Colonic mucosa (tissue), 4 donors: ENCODE measurements at places on chromosomes 12 and 14. TPM values are rescaled to one million over a fixed set of nuclear protein-coding genes. Genes with fewer than 3 reads are reported as not detected.

Gene SLC10A1
- not detected for total RNA-seq

Gene SDR9C7
- total RNA-seq: not detected

Gene LMO3
- total RNA-seq: 8.1 TPM

GRCh38 chr12:108129017-108129812, at the start of gene WSCD2:
Gene WSCD2, plus strand, starts transcription at chr12:108129288. Its CDS starts 66,545 bp downstream, at chr12:108195833.
- DNase-seq: no peak

DNA sequence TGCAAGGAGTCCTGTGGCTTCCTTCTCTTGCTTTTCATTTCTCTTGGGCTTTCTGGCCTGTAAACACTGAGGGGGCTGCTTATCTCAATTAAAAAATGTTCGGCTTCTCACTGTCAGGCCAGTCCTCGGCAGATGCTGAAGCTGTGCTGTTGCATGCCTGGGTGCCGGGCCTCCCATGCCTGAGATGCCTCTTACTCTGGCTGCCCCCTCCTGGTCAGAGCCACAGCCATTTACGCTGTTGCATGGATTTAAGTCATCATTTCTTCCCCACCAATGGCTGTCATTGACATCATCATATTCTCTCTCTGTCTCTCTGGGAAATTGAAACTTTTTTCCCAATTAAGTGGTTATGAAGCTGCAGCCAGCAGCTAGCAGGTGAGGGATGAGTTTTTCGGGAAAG, 53.7 kb downstream of the FOXN4 start:
- no peak for DNase-seq

DNA sequence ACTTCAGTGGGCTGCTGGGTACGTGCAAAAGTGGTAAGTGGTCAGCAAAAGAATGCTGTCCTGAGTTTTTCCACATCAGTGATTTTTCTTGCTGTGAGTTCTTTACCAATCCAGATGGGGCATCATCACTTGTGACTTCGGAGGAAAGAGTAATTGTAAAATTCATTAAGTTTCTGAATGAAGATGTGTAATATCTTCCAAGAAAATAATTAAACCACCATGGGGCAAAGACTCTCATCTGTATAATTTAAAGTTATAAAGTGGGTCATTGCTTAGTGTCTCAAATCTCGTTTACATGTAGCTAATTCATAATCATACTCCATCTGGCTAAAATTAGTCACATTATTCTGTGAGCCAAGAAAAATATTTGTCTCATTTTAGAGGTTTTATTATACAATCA, 10.8 kb upstream of the MED6 start:
- DNase-seq: no peak

DNA sequence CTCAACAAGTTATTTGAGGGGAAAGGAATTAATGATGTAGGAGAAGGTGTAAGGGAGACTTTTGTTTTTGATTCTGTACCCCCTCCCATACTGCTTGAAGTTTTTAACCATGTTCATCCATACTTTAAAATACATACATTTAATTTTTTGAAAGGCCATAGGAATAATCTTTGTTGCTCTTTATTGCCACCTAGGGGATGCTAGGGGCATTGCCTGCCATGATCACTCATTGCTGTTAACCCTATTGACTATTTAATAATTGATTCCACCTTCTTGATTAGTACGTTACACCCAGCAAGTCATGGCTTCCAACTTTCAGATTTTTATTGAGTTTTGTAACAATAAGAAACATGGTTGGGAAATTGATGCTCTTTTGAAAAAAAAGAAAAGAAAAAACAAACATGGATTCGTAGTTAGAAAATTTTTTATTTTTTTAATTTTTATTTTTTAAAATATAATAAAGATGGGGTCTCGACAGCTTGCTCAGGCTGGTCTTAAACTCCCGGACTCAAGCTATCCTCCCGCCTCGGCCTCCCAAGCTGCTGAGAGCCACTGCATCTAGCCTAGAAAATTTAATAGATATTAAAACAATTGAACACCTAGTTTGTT, 8.5 kb upstream of the PRKAB1 start:
- peak; percentile 43 for DNase-seq

Gene CSAD
- 9.1 TPM for total RNA-seq

GRCh38 chr14:85233756-85234155, 296.2 kb upstream of the FLRT2 start:
- DNase-seq: no peak

GRCh38 chr12:55720071-55720564, at the start of gene RDH5:
Gene RDH5, plus strand, starts transcription at chr12:55720393. Its CDS starts 792 bp downstream, at chr12:55721185.
- peak; percentile 92 for DNase-seq

DNA sequence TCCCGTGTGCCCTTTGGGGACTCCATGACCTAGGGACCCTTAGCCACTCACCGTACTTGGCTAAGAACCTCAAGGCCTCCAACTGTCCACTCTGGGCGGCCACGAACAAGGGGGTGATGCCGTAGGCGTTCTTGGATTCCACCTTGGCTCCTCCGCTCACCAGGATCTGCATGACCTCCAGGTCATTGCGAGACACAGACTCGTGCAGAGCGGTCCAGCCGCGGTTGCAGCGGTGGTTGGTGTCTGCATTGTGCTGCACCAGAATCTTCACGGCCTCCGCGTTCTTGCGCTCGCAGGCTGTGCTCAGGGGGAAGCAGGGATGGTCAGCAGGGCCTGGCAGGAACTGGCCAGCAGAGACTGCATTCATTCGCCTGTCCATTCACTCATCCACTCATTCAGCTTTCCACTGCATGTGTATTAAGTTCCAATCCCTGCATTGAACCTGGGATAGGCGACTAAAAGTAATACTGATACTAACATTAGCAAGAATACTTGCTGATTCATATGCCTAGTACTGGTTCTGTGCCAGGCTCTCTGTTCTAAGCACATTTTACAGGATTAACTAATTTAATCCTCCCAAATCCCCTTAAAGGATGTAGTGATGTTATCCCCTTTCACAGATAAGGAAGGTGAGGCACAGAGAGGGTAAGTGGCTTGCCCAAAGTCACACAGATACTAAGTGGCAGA, 23.9 kb downstream of the FAM181A start:
- no peak for DNase-seq

- DNase-seq: no peak
Observed at GRCh38 chr12:81644503-81644902, 114.6 kb downstream of the PPFIA2 start.

Gene DYNLL1
- 359 TPM for total RNA-seq

Gene VRTN
- not detected for total RNA-seq

Gene OTX2
- not detected for total RNA-seq

DNA sequence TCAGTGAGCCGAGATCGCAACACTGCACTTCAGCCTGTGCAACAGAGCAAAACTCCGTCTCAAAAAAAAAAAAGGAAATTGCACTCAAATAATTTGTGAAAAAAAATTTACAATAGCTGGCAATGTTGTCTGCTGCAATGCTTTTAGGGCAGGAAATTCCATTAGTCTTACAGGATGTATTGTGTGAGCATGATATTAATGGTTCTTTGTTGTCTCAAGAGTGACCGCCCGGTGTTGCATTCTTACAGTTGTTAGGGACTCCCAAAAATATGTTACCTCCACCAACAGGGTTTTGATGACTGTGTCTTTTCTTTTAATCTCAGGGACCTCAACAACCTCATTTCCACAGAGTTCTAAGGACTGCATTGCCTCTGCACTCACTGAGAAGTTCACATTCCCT, 44.8 kb downstream of the PZP start:
- DNase-seq: no peak

GRCh38 chr12:16359512-16360491, 12.4 kb downstream of the MGST1 start:
- DNase-seq: peak; percentile 74

DNA sequence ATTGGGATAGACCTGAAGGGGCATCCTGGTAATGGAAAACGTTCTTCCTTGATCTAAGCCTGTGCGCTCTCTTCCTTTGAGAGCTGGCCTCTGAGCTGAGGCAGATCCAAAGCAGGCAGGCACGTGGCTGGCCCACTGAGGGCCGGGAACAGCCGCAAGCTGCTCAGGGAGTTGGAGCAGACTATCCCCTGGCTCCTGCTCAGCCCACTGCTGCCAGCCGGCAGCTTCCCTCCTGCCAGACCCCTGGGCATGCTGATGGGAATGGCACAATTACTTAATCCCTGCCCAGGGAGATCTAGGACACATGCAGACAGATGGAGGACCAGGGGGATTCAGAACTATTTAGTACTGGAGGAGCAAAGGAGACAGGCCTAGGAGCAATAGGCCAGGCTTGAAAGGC, 14.4 kb downstream of the NEUROD4 start:
- no peak for DNase-seq

DNA sequence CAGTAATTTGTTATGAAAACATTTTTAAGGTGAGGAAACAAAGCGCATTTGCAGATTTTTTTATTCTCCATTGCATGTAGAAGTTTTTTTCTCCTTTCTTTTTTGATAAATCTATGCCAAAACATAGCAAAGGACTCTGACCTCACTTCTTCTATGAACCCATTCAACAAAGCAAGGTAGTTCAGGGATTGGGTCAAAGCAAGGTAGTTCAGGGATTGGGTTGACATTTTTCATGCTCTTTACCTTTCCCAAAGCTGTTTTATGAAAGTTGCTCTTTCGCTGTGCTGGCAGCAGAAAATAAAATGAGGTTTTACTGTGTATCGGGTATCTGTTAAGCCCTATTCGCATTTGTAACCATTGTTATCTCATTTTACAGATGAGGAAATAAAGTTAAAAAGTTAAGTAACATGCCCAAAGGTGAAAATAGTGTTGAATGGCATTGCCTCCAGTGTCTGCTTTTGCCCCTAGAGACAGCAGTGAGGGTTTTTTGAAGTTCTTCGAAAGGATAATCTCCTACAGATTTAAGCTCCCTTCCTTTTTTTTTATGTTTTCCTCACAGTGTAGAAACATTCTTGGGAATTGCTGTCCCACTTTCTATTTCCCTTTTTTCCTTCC, 10.6 kb downstream of the STRAP start:
- no peak for DNase-seq

Gene IGFBP6
- 7.2 TPM for total RNA-seq

Gene DDIT3
- total RNA-seq: 22.8 TPM
